Stimulated activated CD8-positive, alpha-beta memory T cell treated with anti-CD3 and anti-CD28 coated beads, Interleukin-4, amount 100 ng/mL, for 1 hour (primary cell): ENCODE measurements at places on chromosomes 2 and 18.

- no peak for DNase-seq
These were observed 33.8 kb downstream of the SDC1 start for GRCh38 chr2:20190876-20191713.

DNA sequence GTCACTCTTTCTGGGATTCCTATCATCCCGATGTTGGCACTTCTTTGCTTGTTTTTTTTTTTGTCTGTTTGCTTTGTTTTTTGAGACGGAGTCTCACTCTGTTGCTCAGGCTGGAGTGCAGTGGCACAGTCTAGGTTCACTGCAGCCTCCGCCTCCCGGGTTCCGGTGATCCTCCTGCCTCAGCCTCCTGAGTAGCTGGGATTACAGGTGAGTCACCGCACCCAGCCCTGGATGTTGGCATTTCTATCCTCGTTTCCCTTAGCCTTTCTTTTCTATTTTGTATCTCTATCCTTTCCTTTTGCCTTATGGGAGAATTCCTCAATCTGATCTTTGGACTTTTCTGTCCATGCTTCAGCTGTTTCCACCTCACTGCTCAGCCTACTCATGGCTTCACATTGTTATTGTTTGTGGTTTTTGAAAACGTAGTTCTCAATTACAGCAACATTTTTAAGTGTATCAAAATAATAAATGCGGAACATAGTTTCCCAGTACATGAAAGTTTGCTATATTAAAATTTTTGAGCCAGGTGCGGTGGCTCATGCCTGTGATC, 62.1 kb upstream of the ZNF516 start:
- no peak for DNase-seq

DNA sequence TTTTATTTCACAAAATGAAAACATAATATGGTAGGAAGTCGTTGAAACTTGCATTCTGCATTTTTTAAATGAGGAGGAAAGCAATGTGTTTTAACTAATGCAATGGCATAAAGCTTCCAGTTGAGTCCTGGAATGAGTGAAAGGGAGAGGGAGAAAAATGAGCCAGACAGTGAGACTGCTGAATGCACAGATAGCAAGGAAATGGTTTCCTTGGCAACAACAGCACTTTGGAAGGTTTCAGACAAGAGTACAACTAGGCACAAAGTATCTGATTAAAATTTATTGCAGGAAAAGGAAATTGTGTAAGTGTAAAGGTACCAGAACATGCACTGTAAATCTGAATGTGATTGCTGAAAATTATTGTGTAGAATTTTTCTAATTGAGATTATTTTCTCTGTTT, 320.1 kb upstream of the KYNU start:
- DNase-seq, result no peak

DNA sequence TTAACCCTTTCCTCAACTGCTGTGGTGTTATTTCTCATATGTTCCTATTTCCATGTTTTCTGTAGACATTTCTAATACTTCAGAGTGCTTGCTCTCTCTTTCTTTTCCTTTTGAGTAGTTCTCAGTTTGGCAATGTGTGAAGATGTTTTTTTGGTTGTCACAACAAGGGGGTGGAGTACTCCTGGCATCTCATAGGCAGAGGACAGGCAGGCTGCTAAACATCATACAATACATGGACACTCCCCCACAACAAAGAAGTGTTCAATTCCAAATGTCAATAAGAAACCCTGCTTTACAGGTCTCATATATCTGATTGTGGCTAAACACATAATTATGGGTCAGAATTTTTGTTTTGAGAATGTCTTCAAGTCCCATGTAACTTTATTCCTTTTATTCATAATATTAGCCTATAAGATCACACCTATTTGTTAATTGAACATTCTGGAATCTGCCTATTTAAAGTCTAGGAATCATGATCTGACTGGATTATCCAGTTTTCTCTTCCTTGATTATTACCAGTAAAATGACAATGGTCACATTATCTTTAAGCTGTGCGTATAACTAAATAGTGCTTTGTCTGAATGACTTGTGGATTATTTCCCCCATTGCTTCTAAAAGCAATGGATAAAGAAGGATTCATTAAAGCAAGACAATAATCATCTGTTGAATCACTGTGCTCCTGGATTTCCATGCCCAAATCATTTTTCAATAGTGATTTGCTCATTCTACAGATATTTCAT, 46.8 kb upstream of the ITPRID2 start:
- no peak for DNase-seq
